Cardiac septum (tissue), 1 donor: ENCODE measurements at places on chromosomes 6 and 20. TPM values are rescaled to one million over a fixed set of nuclear protein-coding genes. Genes with fewer than 3 reads are reported as not detected.
A peak's percentile ranks its signal among the peaks of the same experiment; 100 is the strongest.

- DNase-seq = peak; percentile 38
Observed at GRCh38 chr20:36775826-36776225, 2.3 kb upstream of the DSN1 start.

GRCh38 chr6:136425793-136426192 is 124.4 kb downstream of the MAP7 start:
- no peak for DNase-seq

- DNase-seq = no peak
Observed at GRCh38 chr6:42727627-42728026, 5.2 kb upstream of the PRPH2 start.

Gene PLA2G7
- total RNA-seq = 0.46 TPM

- DNase-seq = no peak
Observed at GRCh38 chr6:208938-209337, 83.3 kb upstream of the DUSP22 start.

DNA sequence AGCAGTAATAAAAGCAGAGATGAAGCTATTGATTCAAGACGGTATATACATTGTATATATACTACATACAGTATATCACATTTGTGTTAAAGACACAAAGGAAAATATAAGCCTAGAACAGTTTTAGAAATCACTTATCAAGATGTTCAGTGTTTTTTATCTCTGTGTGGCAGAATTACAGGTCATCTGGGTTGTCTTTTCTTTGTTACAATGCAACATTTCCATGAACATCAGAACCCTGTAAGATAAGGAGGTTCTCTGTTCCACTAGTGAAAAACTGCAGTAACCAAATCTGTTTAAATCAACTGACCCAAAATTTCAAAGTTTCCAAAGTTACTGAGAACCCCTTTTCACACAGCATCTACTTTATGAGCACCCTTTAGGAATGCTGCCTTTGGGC is 42.2 kb downstream of the B4GALT5 start:
- DNase-seq = no peak

DNA sequence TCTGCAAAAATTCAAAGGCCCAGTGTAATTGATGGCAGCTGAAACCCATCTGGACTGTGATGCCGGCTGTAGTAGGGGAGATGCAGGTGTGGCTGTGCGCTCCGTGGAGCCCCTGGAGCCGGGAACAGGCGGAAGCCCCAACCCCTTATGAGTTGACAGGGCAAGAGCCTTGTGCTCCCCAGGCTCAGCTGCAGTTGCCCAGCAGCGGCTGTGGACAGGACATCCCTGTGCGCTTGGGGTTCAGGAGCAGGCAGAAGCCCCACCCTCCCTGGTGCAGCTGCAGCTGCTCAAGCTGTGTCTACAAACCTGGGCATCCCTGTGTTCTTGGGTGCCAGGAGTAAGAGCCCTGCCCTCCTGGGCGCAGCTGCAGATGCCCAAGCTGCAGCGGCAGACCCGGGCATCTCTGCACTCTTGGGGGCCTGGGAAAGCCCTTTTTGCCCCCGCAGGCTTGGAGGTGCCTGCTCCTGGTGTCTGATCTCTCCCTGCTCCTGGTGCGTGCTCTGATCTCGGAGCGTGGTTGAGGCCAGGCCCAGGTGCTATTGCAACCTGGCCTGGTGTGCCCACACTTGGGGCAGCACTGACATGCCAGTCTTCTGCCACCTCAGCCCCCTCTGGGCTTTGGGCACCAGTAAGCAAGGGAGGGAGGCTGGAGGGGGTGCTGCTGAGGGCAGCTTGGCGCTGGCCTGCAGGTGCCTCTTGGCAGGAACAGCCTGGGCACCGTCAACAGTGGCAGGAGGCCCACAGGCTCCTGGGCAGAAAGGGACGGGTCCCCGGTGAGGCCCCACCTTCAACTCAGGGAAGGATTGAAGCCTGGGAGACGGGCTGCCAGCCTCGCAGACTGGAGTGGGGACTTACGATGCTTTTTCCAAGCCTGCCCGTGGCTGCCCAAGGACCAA is 30.3 kb downstream of the OR2J2 start:
- no peak for DNase-seq

- DNase-seq = no peak
Observed at GRCh38 chr6:15025446-15025845, 220.4 kb upstream of the JARID2 start.

Gene JPH2
- total RNA-seq = 182 TPM

Gene OLIG3
- not detected for total RNA-seq

- DNase-seq = no peak
Observed at GRCh38 chr6:146767632-146768031, 168.9 kb downstream of the ADGB start.

GRCh38 chr20:57605045-57605444 is 15.2 kb downstream of the ZBP1 start:
- no peak for DNase-seq

- no peak for DNase-seq
Observed at GRCh38 chr6:71489736-71490135, 201.1 kb downstream of the OGFRL1 start.

DNA sequence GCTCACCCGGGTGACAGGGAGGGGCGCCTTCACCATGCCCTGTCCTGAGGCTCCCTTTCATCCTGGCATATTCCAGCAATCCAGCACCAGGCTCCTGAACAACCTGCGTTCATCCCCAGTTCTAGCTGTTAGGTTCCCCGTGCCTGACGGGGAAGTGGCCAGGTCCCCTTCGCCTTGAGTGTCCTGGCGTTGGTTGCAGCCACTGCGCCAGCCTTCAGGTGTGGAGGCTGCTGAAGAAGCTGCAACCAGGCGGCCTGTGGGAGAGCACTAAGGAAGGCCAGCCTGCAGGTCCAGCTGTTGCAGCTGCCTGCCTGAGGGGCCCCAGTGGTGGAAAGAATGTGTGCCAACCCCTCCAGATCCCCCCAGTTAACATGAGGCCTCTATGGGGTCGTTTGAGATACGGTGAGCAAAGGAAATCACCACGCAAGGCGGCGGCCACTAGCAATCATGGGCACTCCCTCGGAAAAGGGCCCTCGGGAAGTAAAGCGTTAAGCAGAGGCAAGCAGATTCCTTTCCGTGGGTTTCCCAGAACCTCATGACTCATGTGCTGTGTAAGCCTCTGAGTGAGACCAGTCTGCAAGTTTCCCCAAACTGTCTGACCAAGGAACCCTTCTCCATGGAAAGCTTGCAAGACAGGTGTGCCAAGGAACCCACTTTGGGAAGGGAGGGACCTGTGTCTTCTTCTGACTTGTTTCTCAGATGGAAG is 320.8 kb downstream of the TAF4 start:
- no peak for DNase-seq

GRCh38 chr6:13558718-13559117 is 15.7 kb upstream of the SIRT5 start:
- DNase-seq = no peak

Gene PPP1R14C
- total RNA-seq = 91.5 TPM

DNA sequence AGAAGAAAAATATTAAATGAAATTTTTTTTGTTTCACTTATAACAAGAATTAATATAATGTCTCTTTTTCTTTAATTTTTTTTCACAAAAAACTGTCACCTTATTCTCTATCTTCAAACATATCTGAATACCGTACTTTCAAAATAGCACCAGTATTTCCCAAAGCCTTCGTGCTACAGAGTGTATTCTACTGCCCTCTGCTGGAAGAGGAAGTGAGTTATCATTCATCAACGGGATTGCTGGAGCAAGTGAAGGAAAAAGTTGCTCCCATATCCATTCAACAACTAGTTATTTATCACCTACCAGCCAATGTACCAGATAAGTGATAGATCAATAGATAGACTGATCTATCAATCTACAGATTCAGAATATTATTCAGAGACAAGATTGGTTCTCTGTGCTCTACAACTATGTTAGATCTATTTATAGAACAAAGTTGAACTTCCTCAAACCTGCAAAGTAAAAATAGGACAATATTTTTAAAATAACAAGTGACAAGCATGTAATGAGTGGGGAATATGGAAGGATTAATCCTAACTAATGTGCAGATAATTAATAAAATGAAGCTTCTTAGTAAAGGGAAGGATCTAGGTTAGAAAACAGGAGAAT is 26.7 kb upstream of the TFAP2B start:
- DNase-seq = no peak
